ENCODE measurements at places on chromosomes 2 and 18.

DNA sequence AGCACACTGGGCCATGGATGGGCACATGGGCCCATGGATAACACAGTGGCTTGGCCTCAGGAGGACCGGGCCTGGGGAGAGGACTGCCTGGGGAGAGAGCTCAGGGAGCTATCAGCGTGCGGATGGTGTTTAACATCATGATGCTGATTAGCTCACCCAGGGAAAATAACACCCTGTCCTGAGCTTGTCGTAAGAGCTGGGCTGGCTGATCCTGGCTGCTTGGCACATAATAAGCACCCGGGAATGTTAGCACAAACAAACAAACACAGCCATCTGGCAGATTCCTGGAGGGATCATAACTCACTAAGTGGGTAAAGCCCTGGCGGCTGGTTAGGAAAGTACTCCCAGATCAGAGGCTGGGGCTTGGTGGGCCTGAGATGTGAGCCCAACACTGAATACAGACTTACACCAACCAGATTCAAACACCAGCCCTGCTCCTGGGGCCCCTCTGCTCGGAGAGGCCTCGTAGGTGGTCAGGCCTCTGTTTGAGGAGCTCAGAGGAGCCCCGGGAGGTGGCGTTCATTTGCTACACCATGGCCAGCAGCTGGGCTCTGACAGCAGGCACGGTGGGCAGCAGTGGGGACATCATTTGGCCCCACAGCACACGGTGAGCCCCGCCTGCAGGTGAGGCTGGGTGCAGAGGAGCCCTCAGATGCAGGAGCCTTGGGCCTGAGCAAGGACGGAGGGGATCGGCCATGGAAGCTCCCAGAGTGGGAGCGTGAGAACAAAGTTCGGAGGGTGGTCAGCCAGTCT, 193.4 kb upstream of the HDAC4 start:
- DNase-seq: no peak

- no peak for DNase-seq
Measured at GRCh38 chr2:207926989-207927300, 98.4 kb downstream of the PLEKHM3 start.

DNA sequence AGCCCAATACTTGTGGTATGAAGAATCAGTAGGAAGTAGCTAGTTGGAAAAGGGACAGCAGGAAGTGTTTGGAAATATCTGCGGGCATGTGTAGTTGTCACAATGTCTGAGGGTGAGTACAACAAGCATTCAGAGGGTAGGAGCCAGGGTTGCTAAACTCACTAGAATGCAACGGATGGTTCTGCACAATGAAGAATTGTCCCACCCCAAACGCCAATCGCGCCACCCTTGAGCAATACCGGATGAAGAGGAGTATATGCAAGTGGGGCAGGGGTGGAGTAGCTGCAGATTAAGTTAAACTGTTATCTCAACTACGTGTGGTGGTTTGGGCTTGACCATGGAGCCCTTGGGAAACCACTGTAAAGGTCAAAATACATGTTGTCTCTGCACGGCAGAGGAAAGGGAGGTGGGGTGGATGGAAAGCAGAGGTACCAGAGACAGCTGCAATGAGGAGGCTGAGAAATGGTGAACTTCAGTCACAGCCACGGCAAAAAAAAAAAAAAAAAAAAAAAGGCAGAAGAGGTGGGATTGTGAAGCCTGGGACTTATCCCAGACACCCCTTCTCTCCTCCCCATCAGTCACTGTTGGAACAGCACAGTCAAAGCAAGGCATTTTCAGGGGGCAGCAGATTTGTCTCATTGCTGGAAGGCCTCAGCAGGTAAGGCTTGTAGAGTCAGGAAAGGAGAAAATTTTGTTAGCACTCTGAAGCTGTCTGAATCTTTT, 5.2 kb downstream of the CCL20 start:
- DNase-seq: no peak

DNA sequence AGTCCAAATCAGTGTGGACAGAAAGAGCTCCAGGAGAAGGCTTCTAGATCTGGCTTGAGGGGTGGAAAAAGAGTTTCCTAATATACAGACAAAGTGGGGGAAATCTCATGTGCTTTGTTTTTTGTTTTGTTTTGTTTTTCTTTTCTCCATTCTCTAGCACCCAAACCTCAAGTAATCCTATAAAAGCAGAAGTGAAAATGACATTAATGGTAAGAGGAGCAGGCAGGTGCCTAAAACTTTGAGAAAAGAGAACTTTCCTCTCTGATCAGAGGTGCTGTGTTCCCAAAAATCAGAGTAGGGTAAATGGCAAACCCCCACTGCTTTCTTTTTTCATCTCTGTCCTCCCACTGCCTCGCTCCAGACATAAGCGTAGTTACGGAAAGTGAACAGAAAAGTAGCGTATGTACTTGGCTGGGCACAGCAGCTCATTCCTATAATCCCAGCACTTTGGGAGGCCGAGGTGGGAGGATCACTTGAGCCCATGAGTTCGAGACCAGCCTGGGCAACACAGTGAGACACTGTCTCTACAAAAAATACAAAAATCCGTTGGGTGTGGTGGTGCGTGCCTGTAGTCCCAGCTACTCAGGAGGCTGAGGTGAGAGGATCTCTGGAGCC, 77.8 kb downstream of the FAM161A start:
- no peak for DNase-seq

- no peak for DNase-seq
Measured at GRCh38 chr2:143493339-143493738, 364.1 kb downstream of the ARHGAP15 start.

DNA sequence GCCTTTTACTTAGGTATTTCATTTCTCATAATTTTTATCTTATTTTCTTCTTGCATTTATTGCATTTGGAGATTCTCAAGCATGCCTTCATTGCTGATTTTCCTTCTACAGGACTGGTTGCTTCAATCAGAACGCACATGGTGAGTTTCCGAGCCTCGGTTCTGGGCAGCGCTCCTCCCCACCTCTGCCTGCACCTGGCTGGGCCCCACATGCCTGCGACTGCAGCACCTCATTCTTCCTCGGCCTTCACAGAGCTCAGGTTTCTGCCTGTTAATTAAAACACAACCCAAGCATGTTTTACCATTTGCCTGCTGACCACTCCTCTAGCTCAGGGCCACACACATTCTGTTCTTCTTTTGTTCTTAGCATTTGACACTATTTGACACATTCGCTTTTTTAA, 398.8 kb downstream of the GALR1 start:
- no peak for DNase-seq

- DNase-seq: no peak
Measured at GRCh38 chr2:239765911-239766310, 259.2 kb downstream of the NDUFA10 start.

GRCh38 chr2:71689393-71689792, 236.0 kb downstream of the DYSF start:
- DNase-seq: no peak

- DNase-seq: no peak
Measured at GRCh38 chr18:70494524-70494923, 205.7 kb downstream of the SOCS6 start.

DNA sequence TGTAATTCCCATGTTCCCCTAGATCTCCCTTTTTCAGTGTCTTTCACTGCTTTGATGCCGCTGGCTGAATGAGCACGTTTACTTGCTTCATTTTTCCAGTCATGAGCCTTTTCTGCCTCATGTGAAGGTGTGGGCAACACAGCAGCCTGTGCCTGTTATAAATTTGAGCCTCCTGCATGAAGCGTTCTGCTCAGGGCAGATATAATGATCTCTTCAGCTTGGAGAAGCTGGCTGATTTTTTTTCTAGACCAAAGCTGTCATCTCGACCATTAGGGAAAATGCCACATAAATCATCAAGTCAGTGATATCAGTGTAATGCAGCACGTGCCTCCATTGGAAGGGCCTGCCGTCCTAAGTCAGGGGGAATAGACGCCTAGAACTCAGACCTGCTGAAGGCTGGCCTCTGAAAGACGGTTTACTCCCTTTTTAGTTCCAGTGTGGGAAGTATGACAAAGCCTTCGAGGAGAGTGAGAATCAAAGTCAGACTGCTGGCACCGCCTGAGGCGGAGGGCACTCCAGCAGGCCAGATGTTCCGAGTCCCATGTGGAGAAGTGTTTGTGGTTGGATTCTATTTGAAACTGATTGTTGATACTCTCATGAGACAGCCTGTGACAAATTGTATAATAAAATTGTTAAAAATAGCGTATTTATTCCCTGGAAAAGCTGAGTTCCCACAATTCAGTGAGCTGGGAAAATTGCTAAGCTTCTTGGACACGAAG, 196.5 kb downstream of the MYO1B start:
- DNase-seq: peak; percentile 74

DNA sequence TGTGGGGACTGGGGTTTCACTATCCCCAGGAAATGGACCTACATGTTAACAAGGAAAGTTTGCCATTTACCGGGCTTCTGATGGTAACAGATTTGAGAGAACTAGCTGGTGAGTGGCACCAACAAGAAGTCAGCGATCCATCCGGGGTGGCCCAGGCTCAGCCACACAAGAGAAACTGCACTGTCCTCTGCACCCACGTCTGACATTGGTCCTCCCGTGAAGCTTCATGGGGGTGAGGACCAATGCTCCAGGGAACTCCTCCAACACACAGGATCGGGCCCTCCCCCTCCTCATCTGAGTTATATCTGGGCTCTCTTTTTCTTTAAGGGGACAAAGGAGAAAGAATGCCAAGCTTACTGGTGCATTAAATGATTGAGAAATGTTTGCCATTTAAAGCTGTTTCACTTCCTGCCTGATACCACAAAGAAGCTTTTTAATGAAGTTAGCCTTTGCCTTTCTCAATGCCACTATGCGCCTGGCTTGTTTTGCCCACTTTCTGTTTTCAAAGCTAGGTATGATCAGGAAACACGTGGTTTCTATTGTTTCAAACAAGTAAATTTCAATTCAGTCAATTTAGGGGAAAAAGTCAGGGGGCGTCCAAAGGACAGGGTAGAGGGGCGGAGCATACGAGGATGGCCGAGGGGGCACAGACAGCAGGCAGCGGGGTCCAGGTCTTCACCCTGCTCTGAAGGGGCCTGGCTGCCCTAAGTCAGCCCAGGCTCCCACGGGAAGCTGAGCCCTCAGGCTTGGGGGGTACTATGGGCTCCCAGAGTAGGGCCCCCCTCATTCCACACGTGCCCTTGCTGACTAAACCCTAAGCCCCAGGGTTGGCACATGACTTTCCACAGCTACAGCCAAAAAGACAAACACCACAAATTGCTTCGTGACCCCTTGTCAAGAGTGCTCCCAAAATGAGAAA, 204.0 kb upstream of the ID2 start:
- no peak for DNase-seq

GRCh38 chr2:73114273-73114867, 1.6 kb upstream of the RAB11FIP5 start:
- DNase-seq: peak; percentile 63

- no peak for DNase-seq
Measured at GRCh38 chr2:238506371-238507068, 79.8 kb downstream of the ASB1 start.

DNA sequence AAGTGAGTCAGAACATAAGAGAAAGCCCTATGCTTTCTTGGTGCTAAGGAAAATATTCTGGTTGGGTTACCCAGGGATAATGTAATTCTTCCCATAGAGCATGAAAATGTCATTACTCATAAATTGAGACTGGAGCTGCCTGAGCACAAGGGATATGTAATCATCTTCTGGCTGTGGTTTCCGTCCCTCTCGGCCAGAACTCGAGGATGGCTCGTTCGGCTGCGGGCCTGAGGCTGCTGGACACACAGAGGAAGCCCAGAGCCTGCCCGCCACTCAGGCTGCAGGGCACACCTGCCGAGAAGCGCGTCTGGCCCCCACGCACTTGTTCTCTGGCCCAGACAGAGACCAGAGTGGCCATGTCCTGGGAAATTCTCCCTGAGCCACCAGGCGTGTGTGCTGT, 104.9 kb downstream of the ASAP2 start:
- peak; percentile 90 for DNase-seq

- no peak for DNase-seq
Measured at GRCh38 chr2:143121079-143121478, 8.1 kb upstream of the ARHGAP15 start.

DNA sequence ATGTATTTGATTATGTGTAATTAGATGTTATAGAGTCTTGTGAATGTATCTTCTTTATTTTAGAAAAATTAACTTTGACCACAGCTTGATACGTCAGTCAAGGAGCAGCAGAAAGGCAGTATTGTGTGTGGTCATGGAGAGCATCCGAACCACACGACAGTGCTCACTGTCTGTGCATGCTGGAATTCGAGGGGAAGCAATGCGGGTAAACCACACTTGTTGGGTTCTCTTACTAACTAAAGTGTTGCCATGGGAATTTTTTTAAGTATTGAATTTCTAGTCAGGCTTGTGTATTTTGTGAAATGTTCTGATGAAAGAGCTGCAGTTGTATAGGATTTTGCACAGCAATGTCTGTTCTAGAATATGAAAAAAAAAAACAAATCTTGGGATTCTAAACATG, 4.8 kb downstream of the PJVK start:
- no peak for DNase-seq

GRCh38 chr2:128475427-128476211, 157.0 kb upstream of the HS6ST1 start:
- no peak for DNase-seq

DNA sequence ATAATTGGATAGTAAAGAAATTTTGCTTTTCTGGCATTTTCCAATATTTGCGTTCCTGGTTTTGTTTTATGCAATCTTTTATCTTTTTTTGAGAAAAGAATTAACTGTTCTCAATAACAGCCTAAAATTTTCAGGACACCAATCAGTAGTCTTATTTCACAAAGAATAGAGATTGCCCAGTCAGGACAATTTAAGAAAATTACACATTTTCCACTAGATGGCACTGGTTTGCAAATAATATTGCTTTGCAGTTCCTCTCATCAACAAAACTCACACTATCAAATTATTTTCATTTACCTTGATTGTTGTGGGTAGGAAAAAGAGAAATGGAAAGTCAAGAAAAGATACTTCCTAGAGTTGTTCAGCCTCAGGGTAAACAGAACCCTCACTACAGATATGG, 2.4 kb upstream of the RBM45 start:
- peak; percentile 58 for DNase-seq

DNA sequence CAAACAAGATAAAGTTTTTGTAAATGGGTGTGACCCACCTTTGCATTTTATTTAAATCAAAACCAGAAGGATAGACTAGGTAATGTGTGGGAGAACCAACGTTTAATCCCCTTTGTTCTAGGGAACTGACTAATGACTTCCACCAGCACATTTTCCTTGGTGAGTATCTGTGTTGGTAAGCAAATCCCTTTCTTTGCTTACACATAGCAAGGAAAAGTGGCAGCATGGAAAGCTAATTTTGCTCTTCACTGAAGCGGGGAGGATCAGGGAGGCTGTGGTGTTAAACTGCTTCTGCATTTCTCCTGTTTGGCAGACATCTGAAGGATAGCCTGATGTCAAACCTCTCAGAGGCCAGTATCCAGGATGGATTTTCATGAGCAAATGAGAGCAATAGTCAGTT, 331.1 kb downstream of the PTPRM start:
- DNase-seq: no peak

DNA sequence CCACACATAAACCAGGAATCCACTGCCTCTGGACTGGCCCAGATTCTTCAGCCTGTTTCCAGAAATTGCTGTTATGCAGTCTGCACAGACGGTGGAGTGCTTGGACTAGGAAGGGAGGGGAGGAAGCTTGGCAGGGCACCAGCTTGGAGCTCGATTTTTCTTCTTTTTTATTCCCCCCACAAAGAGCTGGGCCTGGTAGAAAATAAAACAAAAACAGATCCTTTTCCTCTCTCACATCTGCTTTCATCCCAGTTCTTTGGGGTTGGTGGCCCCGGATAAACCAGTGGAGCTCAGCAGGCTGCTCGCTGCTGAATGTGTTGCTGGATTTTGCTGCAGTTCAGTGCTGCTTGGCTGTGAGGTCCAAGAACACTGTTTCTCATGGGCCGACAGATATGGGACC, 16.0 kb downstream of the LRRTM1 start:
- peak; percentile 4 for DNase-seq

GRCh38 chr2:237732790-237733381, 65.7 kb upstream of the RBM44 start:
- DNase-seq: no peak

Data from fibroblast of mammary gland (primary cell).